Cerebellum (tissue), 4 donors: ENCODE measurements at places on chromosomes 4 and X. TPM values are rescaled to one million over a fixed set of nuclear protein-coding genes. Genes with fewer than 3 reads are reported as not detected.

The STOX2 gene
- 44.2 TPM for total RNA-seq

The HMGN5 gene
- 2.4 TPM for total RNA-seq

The ARR3 gene
- total RNA-seq, result not detected

The CT55 gene
- not detected for total RNA-seq

The DKK2 gene
- total RNA-seq, result 3.9 TPM

The CDX4 gene
- not detected for total RNA-seq

The CSAG3 gene
- total RNA-seq, result not detected

The USP17L30 gene
- not detected for total RNA-seq

The FAM9B gene
- total RNA-seq, result not detected

The CEP135 gene
- total RNA-seq, result 24.0 TPM

The ZMAT1 gene
- 18.2 TPM for total RNA-seq

The SULT1B1 gene
- 0.64 TPM for total RNA-seq

The IL9R gene
- total RNA-seq, result 0.27 TPM

The POU3F4 gene
- total RNA-seq, result 6.8 TPM

The POLN gene
- 4.5 TPM for total RNA-seq

The ERAS gene
- 0.27 TPM for total RNA-seq

The PCDH10 gene
- total RNA-seq, result 29.9 TPM

The MOSPD2 gene
- total RNA-seq, result 25.0 TPM
